ENCODE measurements at places on chromosomes 3 and 15. TPM values are rescaled to one million over a fixed set of nuclear protein-coding genes. Genes with fewer than 3 reads are reported as not detected.

GRCh38 chr15:64038878-64039610, 7.2 kb downstream of the DAPK2 start:
- DNase-seq: no peak

GRCh38 chr3:175601521-175601920, 742.4 kb downstream of the NAALADL2 start:
- DNase-seq: no peak

GRCh38 chr3:29324180-29324651, 43.3 kb downstream of the RBMS3 start:
- DNase-seq: no peak

GRCh38 chr3:65728138-65728537, 310.6 kb downstream of the MAGI1 start:
- DNase-seq: no peak

The ADCY5 gene
- 10.6 TPM for polyA plus RNA-seq

The SI gene
- not detected for polyA plus RNA-seq

The BFSP2 gene
- 0.33 TPM for polyA plus RNA-seq

The GOLGA6L7 gene
- 1.1 TPM for polyA plus RNA-seq

DNA sequence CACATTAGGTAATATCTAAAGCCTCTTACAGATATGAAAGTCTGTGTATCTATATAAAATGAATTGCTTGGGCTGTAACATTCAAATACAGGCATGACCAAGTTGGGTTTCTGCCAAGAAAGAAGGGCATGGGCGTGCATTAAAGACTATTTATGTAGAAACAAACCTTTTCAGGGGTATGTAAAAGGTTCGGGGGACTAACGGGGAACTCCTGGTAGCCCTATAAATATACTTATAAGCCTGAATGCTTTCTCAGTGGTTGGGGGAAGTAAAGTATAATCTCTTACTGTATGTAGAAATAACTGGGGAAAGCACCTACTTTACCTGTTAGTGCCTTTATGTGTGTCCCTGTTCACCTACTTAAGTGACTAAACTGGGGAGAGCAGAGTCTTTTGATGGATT, 154.5 kb upstream of the TBL1XR1 start:
- no peak for DNase-seq

DNA sequence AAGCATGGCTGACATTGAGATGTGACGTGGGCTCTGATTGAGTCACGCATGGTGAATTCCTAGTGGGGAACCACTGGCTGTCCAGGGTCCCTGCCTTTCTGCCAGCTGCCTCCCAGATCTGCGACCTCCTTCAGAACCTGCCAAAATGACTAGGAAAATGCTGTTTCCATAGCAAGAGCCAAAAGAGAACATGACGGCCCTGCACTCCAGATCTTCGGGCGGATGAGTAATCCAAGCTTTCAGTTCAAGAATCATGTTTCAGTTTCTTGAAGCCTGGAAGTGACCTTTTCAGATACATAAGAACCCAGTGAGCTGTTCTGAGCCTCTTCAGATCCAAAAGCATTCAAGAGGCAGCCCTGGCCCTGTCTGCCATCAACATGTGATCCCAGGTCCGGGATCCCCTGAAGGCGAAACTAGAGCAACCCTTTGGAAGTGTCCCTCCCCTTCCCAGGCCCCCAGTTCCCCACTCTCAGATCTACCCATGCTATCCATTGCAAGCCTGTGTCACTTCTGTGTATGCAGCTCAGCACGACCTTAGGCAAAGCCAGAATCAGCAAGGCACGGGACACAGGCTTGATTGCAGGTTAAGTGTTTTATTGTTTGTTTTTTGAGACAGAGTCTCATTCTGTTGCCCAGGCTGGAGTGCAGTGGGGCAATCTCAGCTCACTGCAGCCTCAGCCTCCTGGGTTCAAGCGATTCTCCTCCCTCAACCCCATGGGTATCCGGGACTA, 19.7 kb downstream of the ANKRD63 start:
- DNase-seq: no peak

The KBTBD8 gene
- polyA plus RNA-seq: 1.4 TPM

The ATP11B gene
- polyA plus RNA-seq: 60.1 TPM

DNA sequence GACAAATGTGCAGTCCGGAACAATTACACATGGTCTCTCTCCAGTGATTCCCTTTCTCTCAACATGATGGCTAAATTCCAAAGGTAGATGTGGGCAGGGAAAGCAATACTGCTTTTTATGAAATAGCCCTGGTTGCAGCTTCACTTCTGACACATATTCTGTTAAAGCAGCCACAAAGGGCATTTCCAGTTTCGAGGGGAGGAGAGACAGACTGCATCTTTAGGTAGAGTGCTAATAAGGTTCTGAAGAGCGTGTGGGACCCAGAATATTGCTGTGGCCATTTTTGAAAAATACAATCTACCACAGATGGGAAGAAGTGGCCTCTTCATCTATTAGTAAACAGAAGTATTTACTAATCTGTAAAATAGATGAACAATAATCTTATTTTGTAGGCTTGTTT, 139.3 kb upstream of the PEX5L start:
- DNase-seq: no peak

Data from left kidney (tissue), 8 donors.